ENCODE measurements at places on chromosomes 3 and 15.

DNA sequence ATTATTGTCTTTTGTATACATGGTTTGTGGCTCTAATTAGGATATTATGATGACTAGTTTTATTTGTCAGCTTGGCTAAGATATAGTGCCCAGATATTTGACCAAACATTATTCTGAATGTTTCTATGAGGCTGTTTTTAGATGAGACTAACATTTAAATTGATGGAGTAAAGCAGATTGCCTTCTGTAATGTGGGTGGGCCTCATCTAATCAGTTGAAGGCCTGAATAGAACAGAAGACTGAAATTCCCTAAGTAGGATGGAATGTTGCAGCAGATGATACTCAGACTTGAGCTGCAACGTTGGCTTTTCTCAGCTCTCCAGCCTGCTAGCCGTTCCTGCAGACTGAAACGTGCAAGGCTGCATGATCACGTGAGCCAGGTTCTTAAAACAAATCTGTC, 546.5 kb downstream of the EDEM1 start:
- DNase-seq, result no peak

DNA sequence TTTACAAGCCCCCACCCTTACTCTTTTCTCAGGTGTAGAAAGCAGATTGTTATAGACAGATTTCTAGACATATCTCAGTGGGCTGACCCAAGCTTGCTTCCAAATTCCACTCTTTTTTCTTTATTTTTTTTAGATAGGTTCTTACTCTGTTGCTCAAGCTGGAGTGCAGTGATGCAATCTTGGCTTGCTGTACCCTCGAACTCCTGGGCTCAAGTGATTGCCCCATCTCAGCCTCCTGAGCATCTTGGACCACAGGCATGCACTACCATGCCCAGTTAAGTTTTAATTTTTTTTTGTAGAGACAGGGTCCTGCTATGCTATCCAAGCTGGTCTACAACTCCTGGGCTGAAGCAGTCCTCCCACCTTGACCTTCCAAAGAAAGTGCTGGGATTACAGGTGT, 53.5 kb upstream of the ADAMTS9 start:
- DNase-seq, result no peak

DNA sequence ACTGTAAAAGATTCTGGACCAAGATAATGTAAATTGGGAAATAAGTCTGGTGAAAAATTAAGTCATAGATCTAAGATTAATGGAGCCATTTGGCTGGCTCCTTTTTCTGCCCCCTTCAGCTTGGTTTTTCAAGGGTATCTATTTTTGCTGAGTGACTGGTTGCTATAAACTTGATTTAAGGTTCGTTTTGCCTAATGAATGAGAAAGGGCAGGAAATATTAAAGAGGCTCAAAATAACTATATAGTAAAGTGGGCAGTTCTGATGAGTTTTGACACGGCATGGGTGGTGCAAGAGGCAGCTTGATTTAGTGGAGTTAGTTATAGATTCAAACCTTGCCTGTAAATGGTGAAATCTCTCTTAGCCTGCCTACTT, 140.7 kb downstream of the STAC start:
- no peak for DNase-seq

GRCh38 chr15:25501828-25502446, 63.1 kb upstream of the UBE3A start:
- DNase-seq, result no peak

DNA sequence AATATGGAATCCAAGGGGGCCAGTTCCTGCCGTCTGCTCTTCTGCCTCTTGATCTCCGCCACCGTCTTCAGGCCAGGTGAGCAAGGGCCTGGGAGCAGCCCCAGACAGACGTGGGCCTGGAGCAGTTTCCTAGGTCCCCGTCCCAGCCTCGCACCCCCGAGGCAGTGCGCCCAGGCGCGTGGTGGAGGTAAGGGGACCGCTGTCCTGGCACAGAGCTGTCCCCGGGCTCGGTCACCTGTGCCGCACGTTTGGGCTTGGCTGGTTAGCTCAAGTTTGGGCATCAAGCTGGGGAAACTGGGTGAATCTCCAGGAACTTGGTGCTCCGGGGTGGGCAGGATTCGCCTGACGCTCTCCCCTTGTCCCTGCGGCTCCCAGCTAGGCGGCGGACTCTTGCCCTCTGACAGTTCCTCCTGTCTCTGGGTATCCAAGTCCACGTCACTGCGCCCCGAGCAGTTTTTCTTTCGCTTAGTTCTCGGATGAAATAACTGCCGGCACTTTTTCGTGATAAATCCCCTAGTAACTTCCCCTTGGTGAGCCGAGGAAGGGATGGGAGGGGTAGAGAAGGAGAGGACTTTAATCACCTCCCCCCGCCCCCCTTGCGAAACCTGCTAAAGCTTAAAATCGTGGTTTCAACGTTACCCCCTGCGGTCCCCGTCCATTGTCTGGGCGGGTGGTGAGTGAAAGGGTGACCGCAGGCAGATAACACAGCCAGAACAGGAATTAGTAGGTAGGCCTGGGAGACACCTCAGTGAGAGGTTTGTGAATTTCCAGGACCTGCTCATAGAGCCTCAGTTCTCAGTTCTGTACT, 901 bp downstream of the ALCAM start:
- DNase-seq, result no peak

DNA sequence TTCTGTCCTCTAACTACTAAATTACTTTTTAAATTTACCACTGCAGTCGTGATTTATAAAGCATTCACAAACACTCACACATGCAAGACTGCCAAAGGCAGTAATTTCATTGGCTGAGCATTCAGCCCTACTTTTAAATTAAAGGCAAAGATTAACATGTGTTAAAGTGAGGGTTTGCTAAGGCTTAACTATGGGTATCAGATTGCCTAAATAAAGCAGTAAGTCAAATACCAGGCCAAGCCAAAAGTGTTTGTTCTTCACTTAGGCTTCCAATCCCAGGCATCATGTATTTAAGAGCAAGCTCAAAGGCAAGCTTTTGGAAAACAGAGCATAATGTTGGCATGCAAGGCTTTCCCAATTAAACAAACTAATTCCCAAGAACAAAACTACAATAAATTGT, 187.3 kb downstream of the SUCNR1 start:
- peak; percentile 85 for DNase-seq

- no peak for DNase-seq
Observed at GRCh38 chr3:152756807-152757206, 78.1 kb upstream of the P2RY1 start.

DNA sequence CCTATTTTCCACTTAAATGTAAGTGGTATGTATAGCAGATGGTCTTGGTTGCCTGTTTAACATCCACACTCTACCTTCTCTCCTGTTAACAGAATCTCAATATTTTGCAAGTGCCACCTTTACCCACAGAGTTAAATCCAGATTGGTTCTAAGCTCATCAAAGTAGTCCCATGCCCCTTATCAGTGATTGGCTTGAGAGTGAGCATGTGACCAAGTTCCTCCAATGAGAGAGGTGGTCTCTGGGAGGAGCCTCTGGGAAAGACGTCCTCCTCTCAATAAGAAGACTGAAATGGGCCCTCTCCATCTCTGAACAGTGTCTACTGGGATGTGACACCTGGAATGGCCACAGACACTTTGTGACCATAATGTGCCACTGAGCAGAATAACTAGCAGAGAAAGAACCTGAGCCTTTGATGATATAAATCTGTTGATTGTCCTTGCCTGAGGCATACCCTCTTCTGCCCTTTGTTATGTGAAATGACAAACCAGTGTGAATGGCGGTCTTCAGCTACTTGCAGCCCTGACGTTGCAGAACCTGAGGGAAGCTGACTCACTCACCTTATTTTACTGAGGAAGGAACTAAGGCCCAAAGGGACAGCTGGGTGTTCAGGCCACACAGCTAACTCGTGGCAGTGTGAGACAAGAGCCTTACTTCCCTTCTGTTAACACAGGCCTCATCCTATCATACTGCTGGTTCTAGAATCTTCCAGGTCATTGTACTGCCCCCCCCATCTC, 42.4 kb upstream of the LARS2 start:
- DNase-seq, result no peak

DNA sequence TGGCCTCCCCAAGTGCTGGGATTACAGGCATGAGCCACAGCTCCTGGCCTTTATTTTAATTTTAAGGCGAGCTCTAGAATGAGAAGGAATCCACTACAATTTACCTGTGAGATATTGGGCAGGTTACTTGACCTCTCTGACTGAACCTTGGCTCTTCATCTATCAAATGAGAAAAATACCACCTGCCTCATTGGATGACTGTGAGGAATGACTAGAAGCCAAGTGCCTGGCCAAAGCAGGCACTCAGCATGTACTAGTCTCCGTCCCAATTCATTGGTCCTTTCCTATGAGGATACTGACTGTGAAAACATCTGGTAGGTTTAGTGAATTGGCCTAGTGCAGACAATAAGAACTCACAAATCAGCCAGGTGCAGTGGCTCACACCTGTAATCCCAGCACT, 38.5 kb upstream of the OSBPL11 start:
- no peak for DNase-seq

DNA sequence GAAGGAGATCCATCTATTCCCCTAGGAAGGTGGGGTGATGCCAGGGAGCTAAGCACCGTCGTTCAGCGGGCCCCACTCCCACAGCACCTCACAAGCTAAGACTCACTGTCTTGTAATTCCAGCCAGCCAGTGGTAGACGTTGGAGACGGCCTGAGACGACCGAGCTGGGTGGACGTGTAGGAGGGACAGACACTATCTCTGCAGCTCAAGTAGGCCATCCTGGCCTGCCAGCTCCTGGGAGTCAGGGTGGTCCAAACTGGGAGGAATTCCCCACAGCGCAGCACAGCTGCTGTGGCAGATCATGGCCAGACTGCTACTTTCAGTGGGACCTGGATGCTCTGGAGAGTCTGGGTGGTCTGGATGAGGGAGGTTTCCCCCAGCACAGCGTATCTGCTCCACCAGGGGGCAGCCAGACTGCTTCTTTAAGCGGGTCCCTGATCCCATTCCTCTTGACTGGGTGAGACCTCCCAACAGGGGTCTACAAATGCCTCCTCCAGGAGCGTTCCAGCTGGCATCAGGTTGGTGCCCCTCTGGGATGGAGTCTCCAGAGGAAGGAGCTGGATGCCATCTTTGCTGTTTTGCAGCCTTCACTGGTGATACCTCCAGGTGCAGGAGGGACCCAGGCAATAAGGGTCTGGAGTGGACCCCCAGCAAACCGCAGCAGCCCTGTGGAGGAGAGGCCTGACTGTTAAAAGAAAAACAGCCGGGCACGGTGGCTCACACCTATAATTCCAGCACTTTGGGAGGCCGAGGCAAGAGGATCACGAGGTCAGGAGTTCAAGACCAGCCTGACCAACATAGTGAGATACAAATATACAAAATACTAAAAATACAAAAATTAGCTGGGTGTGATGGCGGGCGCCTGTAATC, 27.6 kb downstream of the GNB5 start:
- no peak for DNase-seq

DNA sequence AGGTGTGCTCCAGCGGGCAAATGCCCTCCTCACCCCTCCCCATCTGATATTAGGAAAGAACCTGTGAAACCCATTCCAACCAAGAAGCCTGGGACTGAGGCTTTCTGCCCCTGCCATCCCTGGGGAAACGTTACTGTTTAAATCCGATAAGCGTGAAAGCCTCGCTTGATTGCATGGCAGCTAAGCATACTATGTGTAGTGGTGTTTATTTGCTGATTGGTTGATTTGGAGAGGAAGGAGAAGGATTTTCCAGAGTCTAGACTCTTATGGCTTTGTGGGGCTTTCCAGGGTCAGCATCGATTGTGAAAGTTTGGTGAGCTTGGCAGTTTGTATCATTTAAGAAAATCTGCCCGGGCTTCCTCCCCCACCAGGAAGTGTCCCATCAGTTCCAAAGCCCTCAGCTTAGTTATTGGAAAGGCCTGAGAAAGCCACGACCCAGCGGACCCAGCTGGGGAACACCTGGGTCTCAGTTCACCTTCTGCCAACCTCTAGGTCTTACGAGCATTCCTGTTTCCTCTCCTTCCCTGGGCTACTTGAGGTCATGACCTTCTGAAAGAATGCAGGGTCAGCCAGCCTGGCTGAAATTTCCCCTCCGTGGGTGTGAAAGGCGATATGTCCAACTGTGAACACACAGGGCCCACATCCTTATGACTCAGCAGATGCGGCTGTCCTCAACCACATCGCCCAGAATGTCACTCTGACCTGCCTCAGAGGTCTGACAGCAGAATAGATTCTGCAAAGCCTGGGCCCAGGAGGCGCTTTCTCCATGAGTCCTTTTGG, 62.8 kb upstream of the HERC1 start:
- DNase-seq, result no peak

DNA sequence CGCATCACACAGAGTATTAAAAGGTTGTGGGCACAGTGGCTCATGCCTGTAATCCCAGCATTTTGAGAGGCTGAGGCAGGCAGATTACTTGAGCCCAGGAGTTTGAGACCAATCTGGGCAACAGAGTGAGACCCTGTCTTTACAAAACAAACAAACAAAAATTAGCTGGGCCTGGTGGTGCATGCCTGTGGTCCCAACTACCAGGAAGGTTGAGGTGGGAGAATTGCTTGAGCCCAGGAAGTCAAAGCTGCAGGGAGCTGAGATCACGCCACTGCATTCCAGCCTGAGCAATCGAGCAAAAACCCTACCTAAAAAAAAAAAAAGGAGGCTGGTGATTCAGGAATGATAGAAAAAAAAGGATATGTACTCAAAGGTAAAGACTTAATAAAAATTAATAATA, 28.2 kb upstream of the ST6GAL1 start:
- DNase-seq, result no peak

DNA sequence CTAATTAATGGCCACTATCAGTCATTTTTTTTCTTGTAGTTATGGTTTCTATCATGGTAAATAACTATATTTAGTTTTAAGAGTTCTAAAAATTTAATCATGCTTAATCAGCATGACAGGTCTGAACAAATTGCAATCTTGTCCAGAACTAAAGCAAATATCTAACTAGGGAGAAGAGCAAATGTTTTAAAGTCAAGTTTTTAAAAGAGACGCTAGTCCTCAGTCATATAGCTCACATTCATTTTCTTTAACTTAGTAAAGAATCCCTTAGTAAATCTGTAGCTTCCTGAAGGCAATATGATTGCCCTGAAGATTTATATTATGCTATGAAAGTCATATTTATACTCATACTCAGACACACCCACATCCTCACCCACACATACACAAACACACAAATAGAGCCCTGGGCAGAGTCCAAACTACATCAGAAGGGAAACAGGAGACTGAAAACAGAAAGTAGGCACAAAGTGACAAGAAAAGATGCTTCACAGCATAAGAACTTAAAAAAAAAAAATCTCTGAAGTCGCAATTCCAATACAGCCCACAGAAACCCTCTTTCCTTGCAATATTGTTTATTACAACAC, 1149.1 kb downstream of the SI start:
- DNase-seq, result no peak

- DNase-seq, result no peak
Observed at GRCh38 chr15:40870716-40871115, 3.3 kb downstream of the RHOV start.

DNA sequence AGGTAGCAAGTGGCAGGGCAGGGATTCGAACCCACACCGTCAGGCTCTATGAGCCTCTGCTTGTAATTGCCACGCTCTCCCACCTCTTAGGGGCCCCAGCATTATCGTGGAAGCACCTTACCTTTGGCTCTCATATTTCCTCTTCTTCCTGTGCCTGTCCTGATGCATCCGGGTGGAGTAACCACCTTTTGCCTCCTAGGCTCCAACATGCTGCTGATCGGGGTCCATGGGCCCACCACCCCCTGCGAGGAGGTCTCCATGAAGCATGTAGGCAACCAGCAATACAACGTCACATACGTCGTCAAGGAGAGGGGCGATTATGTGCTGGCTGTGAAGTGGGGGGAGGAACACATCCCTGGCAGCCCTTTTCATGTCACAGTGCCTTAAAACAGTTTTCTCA, 40.4 kb downstream of the DNASE1L3 start:
- no peak for DNase-seq

GRCh38 chr15:70299931-70300869, 202.5 kb upstream of the TLE3 start:
- DNase-seq, result no peak
